ENCODE measurements at places on chromosomes 12 and 14. TPM values are rescaled to one million over a fixed set of nuclear protein-coding genes. Genes with fewer than 3 reads are reported as not detected.

DNA sequence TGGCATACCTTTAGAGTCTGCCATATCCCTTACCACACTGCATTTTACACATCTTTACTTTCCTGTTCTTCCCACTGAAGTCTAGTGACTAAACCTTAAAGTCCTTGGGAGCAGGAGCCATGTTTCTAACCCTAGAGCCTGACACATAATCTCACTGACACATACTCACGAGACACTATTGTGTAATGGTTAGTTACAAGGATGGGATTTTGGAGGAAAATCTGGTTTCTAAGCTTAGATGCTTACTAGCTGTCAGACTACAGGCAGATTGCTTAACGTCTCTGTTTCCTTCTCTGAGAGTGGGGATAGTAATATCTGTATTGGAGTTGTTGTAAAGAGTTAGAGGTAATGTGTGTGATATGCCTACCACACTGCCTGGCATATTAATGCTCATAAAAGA, 6.2 kb upstream of the DYRK4 start:
- no peak for DNase-seq

MAP3K9 gene
- total RNA-seq, result 0.36 TPM

GRCh38 chr12:124745891-124746570, 117.6 kb downstream of the SCARB1 start:
- peak; percentile 96 for DNase-seq

GRCh38 chr12:67482751-67483661, 165.5 kb upstream of the DYRK2 start:
- DNase-seq, result peak; percentile 88

A2M gene
- total RNA-seq, result 942 TPM
